ENCODE measurements at places on chromosomes 6 and 20. TPM values are rescaled to one million over a fixed set of nuclear protein-coding genes. Genes with fewer than 3 reads are reported as not detected.

The GJA1 gene
- total RNA-seq, result 0.37 TPM

DNA sequence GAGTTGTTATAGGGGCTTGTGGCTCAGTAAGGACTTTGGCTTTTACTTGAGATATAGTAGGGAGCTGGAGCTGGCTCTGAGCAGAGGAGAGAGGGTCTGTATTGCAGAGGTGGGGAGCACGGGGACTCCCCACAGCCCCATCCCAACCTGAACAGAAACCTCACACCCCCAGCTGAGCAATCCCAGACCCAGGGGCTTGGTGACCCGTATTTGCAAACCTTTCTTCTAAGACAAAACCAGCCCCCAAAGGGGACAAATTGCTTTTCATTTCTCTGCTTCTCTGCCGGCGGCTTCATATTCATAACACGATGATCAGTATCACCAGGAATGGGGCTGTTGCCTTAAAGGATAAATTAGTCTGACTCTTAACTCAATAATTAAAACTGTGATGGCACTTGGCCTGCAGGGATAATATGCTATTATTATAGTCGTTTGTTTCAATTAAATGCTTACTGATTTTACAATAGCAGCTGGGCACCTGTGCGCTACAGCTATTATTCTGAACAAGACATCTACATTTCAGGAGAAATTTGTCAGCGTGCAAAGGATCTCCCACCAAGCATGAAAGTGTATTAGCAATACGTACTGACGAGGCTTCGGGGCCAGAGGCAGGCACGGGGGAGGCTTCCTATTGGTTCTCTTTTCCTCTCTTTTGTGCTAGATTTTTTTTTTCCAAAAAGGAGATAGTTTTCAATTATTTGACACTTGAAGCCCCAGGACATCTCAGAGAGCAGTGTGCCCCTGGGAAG, 118.1 kb downstream of the TOX2 start:
- no peak for DNase-seq

The MYBL2 gene
- 106 TPM for total RNA-seq

DNA sequence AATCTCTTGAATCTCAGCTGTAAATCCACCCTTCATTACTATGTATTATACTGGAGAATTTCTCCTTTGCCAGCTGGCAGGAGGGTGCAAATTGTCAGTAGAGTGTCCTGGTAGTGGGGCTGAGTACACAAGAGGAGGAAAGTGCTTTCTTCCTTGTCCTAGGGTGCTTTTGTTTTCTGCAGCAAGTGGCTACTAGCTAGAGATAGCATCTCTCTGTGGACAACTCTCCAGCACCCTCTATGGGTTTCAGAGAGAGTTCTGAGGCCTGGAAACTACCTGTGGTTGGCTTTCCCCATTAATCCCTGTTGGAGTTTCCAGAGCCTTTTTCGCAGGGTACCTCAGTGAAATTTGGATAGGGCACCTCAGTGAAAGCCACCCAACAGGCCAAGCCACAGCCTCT, 422.5 kb upstream of the RGS17 start:
- DNase-seq, result no peak

- DNase-seq, result no peak
Observed at GRCh38 chr6:26388014-26388413, 5.1 kb downstream of the BTN2A2 start.

DNA sequence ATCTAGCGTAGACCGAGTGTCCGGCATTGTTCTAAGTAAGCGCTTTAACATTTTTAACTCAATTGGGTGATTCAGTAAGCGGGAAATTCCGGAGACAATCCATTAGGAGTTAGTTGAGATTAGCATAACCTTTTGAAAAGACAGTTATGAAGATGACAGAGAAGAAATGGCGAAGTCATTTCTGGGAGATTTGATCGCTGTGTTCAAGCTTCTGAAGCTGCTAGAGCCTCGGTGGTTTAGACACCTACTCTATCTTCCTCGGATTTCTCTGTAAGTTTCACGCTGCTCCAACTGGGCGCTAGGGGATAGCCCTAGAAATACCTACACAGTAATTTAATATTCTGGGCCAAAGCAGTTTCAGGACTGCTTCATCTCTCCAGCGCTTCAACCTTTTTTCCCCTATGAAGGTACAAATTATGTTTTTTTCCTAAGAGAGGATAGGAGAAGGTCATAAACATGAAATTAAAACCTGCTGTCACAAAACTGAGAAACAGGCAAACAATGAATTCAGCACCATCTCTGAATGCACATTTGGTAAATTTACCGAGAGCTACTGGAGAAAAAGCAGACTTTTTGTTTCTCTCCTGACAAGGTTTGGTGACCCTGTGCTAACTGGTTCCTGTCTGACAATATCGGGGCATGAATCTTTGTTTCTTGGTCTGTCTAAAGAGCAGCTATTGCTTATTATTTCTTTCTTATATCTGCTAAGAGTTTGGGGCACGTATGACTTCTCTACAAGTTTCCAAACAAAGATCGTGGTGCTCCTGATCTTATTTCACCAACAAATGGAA, 22.4 kb downstream of the ZNF311 start:
- DNase-seq, result peak; percentile 31

The CTCFL gene
- not detected for total RNA-seq

GRCh38 chr6:24935366-24936152, at the start of gene RIPOR2:
TSS of gene RIPOR2 (minus strand) at chr6:24935960. CDS start at chr6:24935898, 62 bp downstream.
- DNase-seq, result peak; percentile 84

GRCh38 chr6:89575562-89575960, 63.0 kb downstream of the LYRM2 start:
- DNase-seq, result no peak

GRCh38 chr6:136550045-136550329, 235 bp downstream of the MAP7 start:
- no peak for DNase-seq

DNA sequence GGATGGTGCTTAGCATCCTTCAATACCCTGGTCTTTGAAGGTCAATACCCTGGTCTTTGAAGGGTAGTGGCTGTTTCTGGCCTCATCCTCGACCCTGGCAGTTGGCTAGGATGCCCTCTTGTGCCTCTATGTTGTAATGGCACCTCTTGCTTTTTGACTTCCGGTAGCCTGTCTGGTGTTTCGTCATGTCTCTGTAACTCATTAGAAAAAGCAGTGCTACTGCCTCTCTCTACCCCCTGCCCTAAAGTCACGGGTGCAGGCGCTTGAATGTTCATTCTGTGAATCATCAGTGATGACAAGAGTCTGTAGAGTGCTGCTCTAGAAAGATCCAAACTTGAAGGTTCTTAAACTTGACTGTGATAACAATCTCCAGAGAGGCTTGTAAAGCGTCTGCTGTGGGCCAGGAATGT, 28.3 kb downstream of the RSPO4 start:
- DNase-seq, result peak; percentile 70

- DNase-seq, result peak; percentile 64
Observed at GRCh38 chr20:51014797-51015722, 7.8 kb downstream of the KCNG1 start.

- DNase-seq, result peak; percentile 49
Observed at GRCh38 chr6:30882759-30883684, 1.3 kb upstream of the DDR1 start.

The DAAM2 gene
- not detected for total RNA-seq

The THEMIS gene
- 7.0 TPM for total RNA-seq

DNA sequence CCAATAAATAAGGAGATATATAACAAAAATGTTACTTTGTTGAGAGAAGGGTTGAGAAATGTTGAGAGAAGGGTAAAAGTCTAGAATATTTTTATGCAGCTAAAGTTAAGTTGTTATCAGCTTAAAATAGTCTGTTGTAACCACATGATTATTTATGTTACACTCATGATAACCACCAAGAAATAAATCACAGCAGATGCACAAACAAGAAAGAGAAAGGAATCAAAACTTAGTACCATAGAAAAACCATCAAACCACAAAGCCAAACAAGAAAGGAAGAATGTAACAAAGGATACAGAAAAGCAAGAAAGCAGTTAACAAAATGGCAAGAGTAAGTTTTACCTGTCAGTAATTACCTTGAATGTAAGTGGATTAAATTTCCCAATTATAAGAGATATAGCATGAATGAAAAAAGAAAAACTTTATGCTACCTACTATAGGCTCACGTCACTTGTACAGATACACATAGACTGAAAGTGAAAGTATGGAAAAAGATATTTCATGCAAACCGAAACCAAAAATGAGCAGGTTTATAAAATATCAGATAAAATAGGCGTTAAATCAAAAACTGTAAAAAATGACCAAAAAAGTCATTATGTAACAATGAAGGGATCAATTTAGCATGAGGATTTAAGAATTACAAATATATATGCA, 93.6 kb downstream of the STXBP5 start:
- no peak for DNase-seq

DNA sequence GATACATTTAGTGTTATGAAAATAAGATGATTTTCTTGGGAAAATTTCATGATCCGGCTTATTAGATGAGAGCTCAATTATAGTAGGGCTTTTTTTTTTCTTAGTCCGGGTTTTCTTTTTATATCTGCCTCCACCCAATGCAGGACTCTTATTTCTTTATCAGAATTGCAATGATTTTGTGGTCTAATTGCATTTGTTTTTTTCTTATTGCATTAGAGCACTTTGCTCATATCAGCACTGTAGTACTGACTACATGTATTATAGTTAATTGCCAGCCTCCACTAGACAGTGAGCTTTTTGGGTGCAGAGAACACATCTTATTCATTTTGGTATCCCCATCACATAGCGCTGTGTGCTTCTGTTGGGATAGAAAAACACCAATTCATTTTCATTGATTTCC, 50.0 kb downstream of the FBXO5 start:
- no peak for DNase-seq

DNA sequence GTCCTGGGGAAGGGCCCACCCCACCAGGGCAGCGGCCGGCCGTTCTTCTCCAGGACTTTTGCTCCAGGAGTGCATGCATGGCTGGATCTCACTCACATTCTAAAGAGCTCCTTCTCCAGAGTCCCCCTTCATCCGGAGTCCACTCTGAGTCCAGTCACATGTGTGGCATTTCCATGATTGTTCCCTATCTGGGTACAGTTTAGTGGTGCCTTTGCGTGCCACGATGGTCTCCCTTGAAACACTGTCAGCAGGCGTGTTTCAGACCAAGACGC, 20.9 kb downstream of the OSBPL2 start:
- no peak for DNase-seq

DNA sequence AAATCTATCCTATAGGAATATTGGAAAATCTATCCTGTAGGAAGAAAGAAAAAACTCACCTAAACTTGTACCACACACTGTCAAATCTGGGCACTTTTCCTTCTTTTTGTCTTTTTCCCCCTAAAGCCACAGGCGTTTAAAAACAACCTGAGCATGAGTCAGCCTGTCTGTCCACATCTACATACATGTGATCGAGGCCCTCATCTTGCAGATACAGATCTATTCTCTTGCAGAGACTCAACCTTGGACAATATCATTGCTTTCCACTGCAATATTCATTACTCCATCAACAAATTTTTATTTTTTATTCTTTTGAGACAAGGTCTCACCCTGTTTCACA, 95.9 kb upstream of the IYD start:
- no peak for DNase-seq

GRCh38 chr6:109339906-109340678, 42.2 kb downstream of the CD164 start:
- DNase-seq, result no peak

DNA sequence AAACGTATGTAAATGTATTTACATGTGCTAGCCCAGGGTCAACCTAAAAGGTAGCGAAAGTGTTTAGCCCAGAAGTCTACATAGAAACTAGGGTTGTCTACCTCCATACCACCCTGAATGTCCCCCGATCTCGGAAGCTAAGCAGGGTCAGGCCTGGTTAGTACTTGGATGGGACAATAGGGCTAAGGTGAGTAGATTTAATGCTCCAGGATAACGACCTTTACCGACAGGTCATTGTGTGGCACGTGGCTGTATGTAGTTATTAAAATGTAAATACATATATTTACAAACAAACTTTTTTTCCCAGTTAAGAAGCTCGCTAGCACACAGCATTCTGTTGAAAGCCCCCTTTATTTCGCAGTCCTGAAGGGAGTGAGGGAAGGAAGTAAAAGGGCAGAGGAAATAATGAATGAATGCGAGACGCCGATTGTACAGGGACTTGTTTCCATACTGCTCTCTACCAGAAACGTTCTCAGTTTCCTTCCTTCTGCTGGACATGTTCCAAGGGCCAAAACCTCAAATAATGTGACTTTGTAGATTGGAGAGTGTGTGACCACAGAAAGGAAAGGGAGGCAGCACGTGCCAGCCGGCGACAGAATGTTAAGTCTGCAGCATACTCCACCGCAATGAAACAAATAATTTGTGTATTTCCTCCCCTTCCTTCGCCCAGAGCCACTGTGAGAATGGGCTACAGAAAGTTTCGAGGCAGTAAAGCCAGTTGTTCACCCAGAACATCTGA, 612 bp downstream of the ADAT2 start:
- peak; percentile 30 for DNase-seq

DNA sequence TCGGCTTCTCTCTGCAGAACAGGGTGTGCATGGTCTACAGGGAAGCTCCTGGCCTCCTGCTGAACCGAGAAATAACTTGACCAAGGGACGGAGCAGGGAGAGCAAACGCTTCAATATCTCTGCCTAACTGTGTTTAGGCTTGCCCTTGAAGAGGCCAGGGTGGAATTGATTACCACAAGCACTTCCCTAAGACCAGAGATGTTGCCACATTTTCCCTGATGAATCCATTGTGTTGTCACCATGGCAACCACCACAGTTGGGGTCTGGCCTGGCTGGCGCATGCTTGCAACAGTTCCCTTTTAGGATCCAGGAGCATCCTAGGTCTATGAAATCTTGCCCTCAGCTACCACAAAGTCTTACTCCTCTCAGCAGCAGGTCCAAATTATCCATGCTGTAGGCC, 213.5 kb upstream of the SULF2 start:
- no peak for DNase-seq

The GUCA1A gene
- not detected for total RNA-seq

DNA sequence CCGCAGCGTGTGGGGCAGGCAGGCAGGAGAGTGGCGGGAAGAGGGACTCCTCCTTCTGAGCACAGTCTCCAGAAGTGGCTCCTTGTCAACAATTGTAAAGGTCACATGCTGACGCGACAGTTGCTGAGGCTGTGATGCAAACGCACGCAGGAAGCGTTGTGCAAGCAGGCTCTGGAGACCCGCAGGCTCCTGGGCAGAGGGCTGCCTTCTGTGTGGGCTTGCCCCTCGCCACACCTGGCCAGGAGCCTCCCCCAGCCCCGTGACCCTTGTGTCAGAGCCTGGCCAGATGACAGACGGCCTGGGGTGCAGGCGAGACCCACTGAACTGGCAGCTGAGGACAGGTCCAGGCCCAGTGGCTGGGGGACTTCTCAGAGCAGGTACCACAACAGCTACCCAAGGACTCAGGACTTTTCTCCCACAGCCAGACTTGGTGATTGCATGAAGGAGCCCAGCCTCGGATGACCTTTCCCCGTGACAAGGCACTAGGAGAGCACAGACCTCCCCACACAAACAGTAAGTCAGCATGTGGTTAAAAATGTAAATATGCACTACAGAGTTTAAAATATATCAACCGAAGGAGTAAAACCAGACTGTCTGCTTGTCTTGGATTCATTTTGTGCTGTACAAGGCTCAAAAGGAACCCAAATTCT, 222.1 kb upstream of the RREB1 start:
- DNase-seq, result no peak

The DNAH8 gene
- 0.15 TPM for total RNA-seq
